Activated B cell treated with CpG ODN at 0.5 μM for 24 hours (primary cell): ENCODE measurements at places on chromosomes 11 and 22. TPM values are rescaled to one million over a fixed set of nuclear protein-coding genes. Genes with fewer than 3 reads are reported as not detected.

DNA sequence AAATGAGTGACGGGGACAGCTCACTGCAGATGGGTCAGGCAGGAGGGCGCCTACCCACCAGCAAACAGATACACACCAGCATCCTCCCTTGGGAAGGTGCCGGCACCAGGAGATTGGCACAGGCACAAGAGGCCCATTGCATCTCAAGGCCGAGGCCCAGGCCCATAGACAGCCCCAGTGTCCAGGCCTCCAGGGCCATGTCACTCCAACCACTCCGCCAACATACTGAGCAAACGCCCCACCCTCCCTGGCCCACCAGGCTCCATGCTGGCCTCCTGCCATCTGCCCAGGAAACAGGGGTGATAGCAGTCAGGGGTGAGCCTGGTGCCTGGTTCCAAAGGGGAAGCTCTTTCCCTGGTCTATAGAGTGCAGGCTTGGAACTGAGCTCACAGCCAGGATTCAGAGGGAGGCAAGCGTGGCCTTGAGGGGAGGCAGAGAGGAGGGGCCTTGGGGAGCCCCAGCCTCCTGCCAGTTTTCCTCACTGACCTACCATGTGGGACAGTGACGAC, 34.7 kb downstream of the PISD start:
- DNase-seq, result no peak

- DNase-seq, result no peak
These were observed 1.8 kb downstream of the BCL9L start for GRCh38 chr11:118923721-118924587.

LRRC4C gene
- not detected in 2 replicates for total RNA-seq

PTS gene
- total RNA-seq, result 22.7 and 30.4 TPM in 2 replicates

ANGPTL5 gene
- total RNA-seq, result not detected in 2 replicates

DNA sequence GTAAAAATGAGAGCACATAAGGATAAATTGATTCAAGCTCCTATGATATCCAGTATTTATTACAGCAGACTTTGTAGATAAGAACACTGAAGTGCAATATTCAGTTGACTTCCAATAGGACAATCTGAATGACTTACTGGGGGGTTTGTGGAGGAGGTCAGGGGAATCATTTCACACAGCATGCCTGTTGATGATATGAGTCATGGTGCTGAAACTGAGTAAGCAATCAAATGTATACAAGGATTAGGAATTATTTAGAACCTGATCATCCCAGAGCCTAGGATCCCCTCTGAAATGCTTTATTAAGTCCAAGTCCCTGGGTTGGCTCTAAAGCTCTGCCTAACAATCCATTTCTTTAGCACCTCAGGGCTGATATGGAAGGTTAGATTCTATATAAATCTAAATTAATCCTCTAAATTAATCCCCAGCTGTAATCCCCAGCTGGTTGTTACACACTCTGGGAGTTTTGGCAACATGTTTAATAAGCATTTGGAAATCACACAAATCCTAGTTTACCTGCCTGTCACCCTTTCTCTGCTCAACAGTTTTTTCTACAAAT, 326.4 kb downstream of the GUCY1A2 start:
- no peak for DNase-seq

GRCh38 chr22:30038219-30038618, 42.0 kb upstream of the HORMAD2 start:
- no peak for DNase-seq

GRCh38 chr22:38291201-38291777, 18.5 kb upstream of the TMEM184B start:
- no peak for DNase-seq

POU2AF3 gene
- 0.82 and 1.1 TPM in 2 replicates for total RNA-seq

DNA sequence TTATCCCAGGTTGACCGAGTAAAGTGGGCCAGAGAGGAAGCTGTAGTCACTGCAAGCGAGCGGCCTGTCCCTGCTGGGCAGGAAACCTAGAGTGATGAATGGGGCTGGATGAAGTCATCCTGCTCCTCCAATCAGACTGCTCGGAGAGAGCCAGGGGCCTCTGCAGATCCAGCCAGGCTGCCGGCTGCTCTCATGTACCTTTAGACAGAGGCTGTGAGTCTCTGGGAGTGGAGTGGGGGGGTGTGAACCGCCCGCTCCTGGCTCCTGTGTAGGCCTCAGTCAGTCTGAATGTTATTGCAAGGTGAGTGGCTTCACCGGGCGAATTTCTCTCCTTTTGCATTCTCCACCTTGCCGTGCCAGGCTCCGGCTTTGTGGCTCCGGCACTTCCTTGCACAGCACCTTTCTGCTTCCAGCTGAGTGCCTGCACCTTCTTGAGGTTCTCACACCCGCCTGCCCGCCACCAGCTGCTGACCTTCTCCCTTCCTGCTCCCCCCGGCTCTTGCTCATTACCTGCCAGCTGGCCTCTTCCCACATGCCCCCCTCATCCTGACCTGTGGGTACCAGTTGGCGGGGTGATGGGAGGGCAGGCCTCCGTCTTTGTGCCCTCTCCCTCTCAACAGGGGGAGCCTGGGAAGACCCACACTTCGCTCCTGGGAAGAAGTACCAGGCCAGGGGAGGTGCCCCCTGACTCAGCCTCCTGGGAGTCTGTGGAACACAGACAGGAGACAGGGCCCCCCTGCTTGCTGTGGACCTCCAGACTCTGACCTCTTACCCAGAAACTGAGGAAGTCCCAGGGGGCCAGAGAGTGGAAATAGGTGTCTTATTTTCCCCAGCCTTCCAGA, 79.9 kb downstream of the GRAMD1B start:
- DNase-seq, result no peak

CD3D gene
- 1.8 TPM in 1 of 2 replicates, not detected in the other for total RNA-seq

TKFC gene
- total RNA-seq, result 59.8 and 63.9 TPM in 2 replicates

DNA sequence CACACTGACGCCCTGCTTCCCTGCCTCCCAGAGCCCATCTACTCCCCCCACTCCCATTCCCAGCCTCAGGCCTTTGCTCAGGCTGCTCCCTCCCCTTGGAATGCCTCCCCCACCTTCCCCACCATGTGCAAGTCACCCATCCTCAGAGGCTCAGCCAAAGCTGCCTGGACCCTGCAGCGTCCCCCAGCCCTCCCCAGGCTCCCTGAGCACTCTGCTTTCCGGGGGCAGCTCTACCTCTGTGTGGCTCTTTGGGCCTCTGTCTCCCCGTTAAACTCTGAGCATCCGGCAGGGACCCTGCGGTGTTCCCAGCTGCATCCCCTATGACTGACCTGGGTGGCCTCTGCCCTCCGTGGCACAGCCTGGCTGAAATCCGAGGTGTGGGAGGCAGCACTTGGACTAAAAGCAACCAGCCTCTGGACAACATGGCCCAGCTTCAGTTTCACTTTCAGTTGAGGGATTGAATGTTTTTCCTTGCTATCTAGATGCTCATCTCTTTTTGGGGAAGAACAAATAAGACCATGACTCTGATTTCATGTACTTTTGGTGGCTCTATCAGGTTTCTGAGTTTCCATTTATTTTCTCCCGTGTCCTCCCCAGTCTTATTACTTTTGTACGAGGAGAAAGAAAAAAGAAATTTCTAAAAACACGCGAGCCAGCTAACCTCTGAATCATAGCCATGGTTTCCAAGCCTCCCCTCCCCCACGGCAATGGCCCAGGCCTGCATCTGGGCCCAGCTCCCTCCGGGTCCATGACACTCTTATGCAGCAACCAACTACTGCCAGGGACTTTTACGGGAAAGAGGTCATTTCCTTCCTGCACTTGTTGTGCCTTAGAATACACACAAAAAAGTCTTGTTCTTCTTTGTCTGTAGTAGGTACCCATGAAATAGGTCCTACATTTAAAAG, 3.8 kb downstream of the APOL3 start:
- DNase-seq, result no peak

- no peak for DNase-seq
These were observed 5.4 kb upstream of the IL2RB start for GRCh38 chr22:37154925-37155712.

OR9G4 gene
- not detected in 2 replicates for total RNA-seq

OR51S1 gene
- not detected in 2 replicates for total RNA-seq

FREY1 gene
- total RNA-seq, result 3.9 and 4.6 TPM in 2 replicates

- DNase-seq, result no peak
These were observed 35.1 kb downstream of the FLI1 start for GRCh38 chr11:128728767-128729587.

- DNase-seq, result no peak
These were observed 23.7 kb downstream of the WBP2NL start for GRCh38 chr22:42022162-42022847.

C11orf58 gene
- total RNA-seq, result 112 and 130 TPM in 2 replicates

CD6 gene
- total RNA-seq, result 6.7 and 12.0 TPM in 2 replicates

DNA sequence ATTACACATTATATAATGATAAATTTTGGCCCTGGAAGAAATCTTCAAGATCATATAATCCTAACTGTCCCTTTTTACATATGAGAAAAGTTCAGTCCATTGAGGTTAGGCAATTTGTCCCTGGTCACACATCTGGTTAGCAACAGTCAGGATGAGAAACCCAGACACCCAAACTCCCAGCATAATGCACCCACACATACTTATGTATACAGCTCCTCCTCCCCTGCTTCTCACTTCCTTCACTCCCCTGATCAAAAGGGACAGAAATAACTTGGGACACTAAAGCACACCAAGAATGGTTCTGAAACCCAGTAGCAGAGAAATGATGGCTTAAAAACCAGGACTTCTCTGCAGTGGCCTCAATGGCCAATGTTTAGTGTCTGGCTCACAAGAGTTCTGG, 11.1 kb downstream of the NUMA1 start:
- no peak for DNase-seq
